A549 (cell line): ENCODE measurements at places on chromosomes 6 and 20.

DNA sequence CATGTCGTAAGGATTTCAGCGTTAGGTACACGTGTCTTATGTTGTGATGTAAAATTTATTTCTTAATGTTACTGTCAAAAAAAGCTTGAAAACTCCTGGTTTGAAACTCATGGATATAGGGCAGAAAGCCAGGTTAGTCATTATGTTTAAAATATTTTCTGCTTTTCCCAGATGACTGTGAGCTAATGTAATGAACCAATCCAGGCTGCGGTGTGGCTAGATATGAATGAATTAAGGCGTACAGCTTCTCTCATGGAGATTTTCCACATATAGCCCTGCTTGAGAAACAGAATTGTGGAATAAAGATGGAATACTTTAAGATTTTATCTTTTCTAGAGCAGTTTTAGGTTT lies 80.3 kb upstream of the STMND1 start:
- no peak for DNase-seq

- DNase-seq, result no peak
These were observed 637.8 kb upstream of the EYS start for GRCh38 chr6:66344796-66345195.

GRCh38 chr6:7108964-7109836 lies 1.4 kb downstream of the RREB1 start:
- DNase-seq, result peak; percentile 46

- DNase-seq, result no peak
These were observed 36.9 kb upstream of the NT5E start for GRCh38 chr6:85412911-85413430.

DNA sequence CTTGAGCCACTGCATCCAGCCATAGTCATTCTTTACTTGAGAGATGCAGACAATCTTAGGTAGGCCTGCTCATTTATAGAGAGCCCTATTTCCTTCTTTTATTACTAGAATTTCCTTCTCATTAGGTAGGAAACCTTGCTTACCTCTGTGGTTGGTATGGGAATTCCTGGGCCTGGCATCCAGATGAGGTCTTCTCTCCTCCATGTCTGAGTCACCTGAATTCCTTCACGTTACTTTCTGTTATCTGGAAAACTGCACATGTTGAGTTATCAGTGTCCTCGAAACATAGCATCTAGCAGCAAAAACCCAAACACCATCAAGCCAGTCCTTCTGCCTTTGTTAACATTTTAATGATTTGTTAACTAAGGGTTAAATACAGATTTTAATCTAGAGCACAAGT lies 2.2 kb downstream of the ZNFX1 start:
- no peak for DNase-seq

GRCh38 chr6:13554929-13555333 lies 19.5 kb upstream of the SIRT5 start:
- DNase-seq, result no peak
